ENCODE measurements at places on chromosomes 3 and 15. TPM values are rescaled to one million over a fixed set of nuclear protein-coding genes. Genes with fewer than 3 reads are reported as not detected.

- peaks cover 2% of the 10 kb centered on the region for H3K27me3 ChIP-seq
- no peak for DNase-seq
- H3K4me1 ChIP-seq, result no peaks in the 10 kb centered on the region
These were observed 11.9 kb downstream of the SMAD6 start for GRCh38 chr15:66713843-66714508.

DNA sequence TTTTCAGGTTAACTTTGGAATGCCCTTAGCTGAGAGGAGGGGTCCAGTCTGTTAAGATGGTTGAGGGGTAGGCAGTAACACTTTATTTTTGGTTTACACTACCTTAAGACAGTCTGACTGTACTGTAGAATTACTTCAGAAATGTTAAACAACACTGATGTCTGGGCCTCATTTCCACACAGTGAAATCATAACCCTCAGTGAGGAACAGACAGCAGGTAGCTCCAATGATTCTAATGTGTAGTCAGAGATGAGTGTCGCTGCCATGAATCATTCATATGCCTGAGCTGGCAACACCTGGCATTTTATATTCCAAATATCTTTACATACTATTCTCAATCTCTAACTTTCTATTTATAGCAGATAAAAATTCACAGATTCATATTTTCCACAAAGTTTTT lies 37.3 kb upstream of the POU1F1 start:
- no peaks in the 10 kb centered on the region for H3K36me3 ChIP-seq
- peaks cover 3% of the 10 kb centered on the region for H3K4me1 ChIP-seq
- no peak overlapping the region for H3K27ac ChIP-seq
- no peak overlapping the region for H3K4me3 ChIP-seq

GRCh38 chr15:49215768-49216739 lies 46.0 kb downstream of the GALK2 start:
- no peak overlapping the region for H3K27ac ChIP-seq
- H3K4me3 ChIP-seq, result no peak overlapping the region
- peaks cover 2% of the 10 kb centered on the region for H3K27me3 ChIP-seq
- H3K36me3 ChIP-seq, result peaks cover 4% of the 10 kb centered on the region

- H3K4me1 ChIP-seq, result peaks cover 11% of the 10 kb centered on the region
- no peaks in the 10 kb centered on the region for H3K36me3 ChIP-seq
- DNase-seq, result peak; percentile 70
- peaks cover 12% of the 10 kb centered on the region for H3K27me3 ChIP-seq
- H3K27ac ChIP-seq, result no peak within 1 kb of the TSS
- peak within 1 kb of the TSS; percentile 89 for H3K4me3 ChIP-seq
These were observed at the start of gene TPM1 for GRCh38 chr15:63041974-63042876. TPM1 (plus strand) TSS chr15:63042747; CDS start chr15:63042830, 83 bp downstream.

Gene GRAMD1C
- total RNA-seq, result 2.1 TPM

GRCh38 chr3:160661660-160662059 lies 15.3 kb upstream of the ARL14 start:
- H3K27ac ChIP-seq, result no peak overlapping the region
- H3K36me3 ChIP-seq, result no peaks in the 10 kb centered on the region
- H3K4me3 ChIP-seq, result no peak overlapping the region
- DNase-seq, result no peak

Gene MTHFS
- 3.8 TPM for total RNA-seq

- no peak overlapping the region for H3K27ac ChIP-seq
- H3K4me1 ChIP-seq, result no peaks in the 10 kb centered on the region
- no peaks in the 10 kb centered on the region for H3K36me3 ChIP-seq
- no peak for DNase-seq
These were observed 495.6 kb downstream of the LPP start for GRCh38 chr3:188649521-188649920.
